AG10803 (cell line): ENCODE measurements at places on chromosomes 12 and 14.

DNA sequence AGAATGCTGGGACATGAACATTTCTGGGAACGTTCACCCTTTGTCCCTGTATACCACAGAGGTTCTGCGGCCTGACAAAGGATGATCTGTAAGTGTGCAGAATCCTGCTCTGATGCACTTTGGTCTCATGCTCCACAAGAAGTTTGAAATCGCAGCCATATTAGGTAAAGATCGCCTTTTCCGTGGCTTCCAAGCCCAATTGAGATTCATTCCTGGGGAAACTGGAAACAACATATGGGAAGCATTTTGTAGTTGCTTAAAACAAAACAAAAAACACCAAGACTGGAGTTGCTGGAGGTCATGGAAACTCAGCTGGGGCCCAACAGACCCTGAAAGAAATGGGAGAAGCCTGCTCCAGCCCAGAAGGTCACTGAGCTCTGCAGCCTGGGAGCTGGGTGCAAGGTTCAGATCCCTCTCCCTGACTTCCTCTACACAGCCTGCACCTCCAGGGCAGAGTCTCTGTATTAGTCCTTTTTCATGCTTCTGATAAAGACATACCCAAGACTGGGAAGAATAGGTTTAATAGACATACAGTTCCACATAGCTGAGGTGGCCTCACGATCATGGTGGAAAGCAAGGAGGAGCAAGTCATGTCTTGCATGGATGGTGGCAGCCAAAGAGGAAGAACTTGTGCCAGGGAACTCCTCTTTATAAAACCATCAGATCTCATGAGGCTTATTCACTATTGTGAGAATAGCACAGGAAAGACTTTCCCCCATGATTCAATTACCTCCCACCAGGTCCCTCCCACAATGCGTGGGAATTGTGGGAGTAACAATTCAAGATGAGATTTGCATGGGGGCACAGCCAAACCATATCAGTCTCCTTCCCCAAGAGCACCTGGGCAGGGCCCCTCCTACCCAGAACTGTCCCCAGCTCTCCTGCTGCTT is 60.8 kb upstream of the CHGA start:
- no peak for DNase-seq

DNA sequence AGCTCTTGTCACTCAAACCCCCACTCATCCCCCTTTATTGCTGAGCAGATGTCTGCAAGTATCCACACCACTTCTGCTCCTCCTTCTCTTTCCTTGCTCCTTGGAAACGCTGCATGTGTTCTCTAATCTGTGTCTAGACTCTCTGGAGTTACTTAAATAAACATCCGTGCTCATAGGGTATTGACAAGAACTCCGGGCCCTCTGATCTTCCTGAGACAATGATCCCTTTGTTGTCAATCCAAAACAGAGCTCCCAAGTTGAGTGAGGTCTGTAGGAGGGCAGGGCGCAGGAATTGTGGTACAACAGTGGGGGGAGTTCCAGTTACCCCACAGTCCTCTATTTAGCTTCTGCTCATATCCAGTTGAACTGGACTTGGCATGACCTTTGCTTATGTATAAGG is 489.0 kb downstream of the SNAPC1 start:
- no peak for DNase-seq

DNA sequence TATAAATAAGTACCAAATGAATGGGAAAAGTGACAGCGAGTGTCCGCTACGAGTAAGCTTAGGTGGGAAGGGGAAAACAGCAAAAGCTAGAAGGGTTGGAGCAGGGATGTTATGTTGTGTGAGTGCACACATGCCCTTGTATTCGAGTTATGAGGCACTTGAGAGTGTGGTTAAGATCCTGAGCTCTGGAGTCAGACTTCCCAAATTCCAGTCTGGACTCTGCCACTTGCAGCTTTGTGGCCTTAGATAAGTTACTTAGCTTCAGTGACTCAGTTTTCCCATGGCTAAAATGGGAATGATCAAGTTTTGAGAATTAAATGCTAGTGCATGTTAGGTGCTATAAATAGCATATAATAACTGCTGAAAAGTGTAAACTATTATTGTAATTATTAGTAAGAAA is 44.9 kb downstream of the KTN1 start:
- peak; percentile 33 for DNase-seq

GRCh38 chr14:68541178-68541896 is 251.5 kb downstream of the ZFP36L1 start:
- no peak for DNase-seq

- peak; percentile 77 for DNase-seq
Measured at GRCh38 chr12:30806989-30807694, 52.4 kb upstream of the CAPRIN2 start.

DNA sequence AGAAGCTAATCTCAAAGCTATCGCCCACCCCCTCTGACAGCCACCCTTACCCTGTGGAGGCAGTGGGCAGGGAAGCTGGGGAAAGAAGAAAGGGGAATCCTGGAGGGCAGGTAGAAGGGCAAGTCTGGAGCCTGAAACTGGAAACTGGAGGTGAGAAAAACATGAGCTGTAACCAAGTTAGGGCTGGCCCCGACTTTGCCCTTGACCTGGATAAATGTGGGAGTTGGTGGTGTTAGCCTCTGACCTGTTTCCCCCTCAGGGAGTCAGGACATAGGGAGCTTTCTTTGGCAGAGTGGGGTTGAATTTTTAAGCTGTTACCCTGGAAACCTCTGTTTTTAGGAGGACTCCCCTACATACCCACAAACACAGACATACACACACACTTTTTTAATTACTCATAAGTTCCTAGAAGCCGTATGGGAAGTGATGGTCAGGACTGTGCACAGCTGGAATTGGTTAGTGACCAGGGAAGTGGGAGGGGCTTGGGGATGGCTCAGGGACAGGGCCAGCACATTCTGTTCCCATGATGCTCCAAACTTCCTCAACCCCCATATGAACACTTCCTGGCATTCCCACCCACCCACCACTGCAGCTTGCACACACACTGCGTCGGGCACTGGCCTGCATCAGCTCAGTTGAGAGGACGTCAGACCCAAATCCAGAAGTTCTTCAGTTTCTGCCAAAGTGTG is 5.0 kb upstream of the MMP19 start:
- DNase-seq = peak; percentile 100
